Body of pancreas (tissue), 4 donors: ENCODE measurements at places on chromosomes 11 and 22. TPM values are rescaled to one million over a fixed set of nuclear protein-coding genes. Genes with fewer than 3 reads are reported as not detected.

Gene KCNJ11
- 7.6 TPM for total RNA-seq

Gene HEPHL1
- total RNA-seq: not detected

Gene GRIA4
- 0.26 TPM for total RNA-seq

Gene ETS1
- total RNA-seq: 20.0 TPM

Gene OR52I2
- not detected for total RNA-seq

Gene SCN3B
- total RNA-seq: 1.6 TPM
